CD4-positive, alpha-beta T cell (primary cell): ENCODE measurements at places on chromosomes 11 and 22. TPM values are rescaled to one million over a fixed set of nuclear protein-coding genes. Genes with fewer than 3 reads are reported as not detected.

DNA sequence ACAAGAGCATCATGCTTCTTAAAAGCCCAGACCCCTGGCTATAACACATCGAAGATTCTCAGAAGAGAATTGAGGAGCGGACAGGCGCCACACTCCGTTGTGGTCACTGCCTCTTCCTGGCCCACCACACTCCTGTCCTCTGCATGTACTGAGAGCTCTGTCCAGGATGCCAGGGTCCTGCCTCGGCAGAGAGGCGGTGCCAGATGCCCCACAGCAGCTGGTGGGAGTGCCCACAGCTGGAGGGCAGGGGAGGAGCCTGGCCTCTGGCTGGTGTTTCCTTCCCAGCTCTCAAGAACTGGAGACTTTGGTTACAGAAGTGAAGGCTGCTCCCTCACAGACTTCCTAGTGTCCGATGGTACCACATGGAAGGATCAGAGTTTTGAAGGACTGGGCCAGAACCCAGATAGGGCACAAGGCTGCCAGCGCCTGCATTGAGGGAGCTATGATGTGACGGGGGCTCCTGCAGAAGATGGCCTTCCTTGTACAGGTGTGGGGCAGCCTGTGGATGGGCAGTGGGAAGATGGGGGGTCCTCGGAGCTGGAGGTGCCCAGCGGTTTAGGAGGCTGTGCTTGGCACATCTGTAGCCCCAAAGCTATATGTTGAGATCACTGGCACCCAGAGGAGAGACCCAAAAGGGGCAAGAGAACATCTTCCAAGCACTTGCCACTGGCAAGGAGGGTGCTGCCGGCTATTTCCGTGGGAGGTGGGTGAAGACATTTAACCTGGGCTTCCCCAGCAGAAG lies 19.4 kb downstream of the RSPH14 start:
- no peak for DNase-seq

GRCh38 chr11:43579171-43579918 lies 101.2 kb upstream of the HSD17B12 start:
- DNase-seq = no peak

TCN1 gene
- total RNA-seq = not detected

ASCL2 gene
- total RNA-seq = not detected

GRCh38 chr11:36222831-36223635 lies 66.2 kb downstream of the COMMD9 start:
- no peak for DNase-seq

ACRV1 gene
- not detected for total RNA-seq

IRAG1 gene
- total RNA-seq = not detected

DNA sequence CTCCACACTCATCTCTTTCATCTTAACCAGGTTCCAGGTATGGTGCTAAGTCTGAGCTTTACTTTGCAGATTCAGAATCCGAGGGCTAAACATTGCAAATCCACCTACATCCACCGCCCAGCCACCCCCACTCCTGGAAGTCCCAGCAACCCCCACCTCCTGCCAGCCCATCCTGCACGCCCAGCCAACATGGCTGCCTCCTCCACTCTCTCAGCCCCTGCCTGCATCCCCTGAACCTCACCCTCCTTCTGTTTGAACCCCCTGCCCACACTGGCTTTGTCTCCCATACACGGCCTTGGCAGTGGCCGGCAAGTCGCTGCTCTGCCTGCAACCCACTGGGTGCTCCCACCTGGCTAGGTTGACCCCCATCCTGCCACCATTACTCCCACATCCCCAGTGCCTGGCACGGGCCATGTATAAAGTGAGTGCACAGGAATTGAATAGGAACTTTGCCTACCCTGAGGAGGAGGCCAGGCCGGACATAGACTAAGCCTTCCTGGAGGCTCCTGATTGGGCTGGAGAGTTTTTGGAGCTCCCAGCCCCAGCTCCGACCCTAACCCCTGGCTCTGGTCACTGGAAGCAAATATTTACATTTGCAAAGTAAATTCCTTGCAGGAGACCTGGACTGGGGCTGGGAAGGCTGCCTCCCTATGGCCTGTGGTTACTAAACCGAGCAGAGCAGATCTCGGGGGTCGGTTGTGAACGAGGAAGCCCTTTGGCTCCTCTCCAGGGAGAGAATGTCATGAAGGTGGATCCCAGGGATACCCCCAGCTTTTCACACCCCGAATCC lies 14.4 kb downstream of the EMID1 start:
- DNase-seq = no peak

GRCh38 chr11:114077482-114078305 lies 18.2 kb downstream of the ZBTB16 start:
- peak; percentile 40 for DNase-seq

DNA sequence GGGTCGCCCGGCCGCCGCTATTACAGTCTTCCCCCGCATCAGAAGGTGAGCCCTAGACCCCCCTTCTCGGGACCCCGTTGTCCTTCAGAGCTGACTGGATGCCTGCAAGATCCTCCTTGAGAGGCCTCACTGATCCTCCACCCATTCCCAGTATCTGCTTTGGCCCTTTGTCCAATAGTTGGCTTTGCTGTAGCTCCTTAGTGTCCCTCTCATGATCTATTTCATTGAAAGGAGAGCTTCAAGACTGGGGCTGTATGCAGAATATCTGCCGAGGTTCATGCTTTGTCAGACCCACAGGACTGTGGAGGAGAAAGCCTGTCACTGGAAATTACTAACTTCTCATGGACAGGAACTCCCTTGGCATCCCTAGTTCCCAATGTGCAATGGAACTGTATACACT lies 499 bp downstream of the DLAT start:
- DNase-seq = no peak

GRCh38 chr11:124085997-124086846 lies 29.0 kb upstream of the VWA5A start:
- DNase-seq = no peak

SCUBE1 gene
- total RNA-seq = not detected

TRIM48 gene
- total RNA-seq = not detected

OR5A1 gene
- not detected for total RNA-seq

- DNase-seq = no peak
Observed at GRCh38 chr22:25373961-25374360, 154.5 kb downstream of the CRYBB2 start.

TRIM49 gene
- total RNA-seq = not detected

GRCh38 chr11:93746101-93746500 lies 4.6 kb downstream of the C11orf54 start:
- DNase-seq = no peak

DNA sequence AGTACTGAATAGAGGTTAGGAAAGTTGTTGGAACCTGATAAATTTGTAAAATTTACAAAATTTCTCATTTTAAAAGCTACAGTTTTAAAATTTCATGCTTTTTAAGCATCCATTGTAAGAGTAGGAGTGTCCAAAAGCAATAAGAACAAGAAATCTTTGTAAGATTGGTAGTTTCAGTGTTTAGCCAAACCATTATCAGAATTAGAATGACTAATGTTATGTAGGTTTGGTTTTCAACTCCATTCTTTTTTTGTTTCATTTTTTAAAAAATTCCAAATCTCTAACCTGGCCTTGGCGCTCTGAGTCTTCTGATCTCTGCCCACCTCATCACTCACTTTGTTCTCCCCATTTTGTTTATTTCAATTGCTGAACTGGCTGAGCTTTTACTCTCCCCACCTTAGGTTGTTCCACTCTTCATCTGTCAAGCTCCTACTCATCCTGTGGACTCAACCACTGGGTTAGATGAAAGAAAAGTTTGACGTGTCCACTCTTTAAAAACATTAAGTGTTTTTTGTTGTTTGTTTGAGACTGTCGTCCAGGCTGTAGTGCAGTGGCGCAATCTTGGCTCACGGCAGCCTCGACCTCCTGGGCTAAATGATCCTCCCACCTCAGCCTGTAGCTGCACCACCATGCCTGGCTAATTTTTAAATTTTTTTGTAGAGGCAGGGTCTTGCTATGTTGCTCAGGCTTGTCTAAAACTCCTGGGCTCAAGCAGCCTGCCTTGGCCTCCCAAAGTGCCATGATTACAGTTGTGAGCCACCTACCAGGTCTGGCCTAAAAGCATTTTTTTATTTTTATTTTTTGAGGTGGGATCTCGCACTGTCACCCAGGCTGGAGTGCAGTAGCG lies 14.0 kb downstream of the EP300 start:
- no peak for DNase-seq

SPDYC gene
- total RNA-seq = not detected

- no peak for DNase-seq
Observed at GRCh38 chr11:92558323-92558722, 333.7 kb downstream of the FAT3 start.

POTEH gene
- total RNA-seq = not detected

TRPM5 gene
- total RNA-seq = 1.3 TPM

- no peak for DNase-seq
Observed at GRCh38 chr11:9615031-9615451, 41.6 kb downstream of the WEE1 start.

DNA sequence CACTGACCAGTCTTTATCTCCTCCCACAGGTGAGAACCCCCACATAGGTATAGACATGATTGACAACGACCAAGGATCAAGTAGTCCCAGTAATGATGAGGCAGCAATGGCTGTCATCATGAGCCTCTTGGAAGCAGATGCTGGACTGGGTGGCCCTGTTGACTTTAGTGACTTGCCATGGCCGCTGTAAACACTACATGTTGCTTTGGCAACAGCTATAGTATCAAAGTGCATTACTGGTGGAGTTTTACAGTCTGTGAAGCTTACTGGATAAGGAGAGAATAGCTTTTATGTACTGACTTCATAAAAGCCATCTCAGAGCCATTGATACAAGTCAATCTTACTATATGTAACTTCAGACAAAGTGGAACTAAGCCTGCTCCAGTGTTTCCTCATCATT lies 76.5 kb downstream of the BTBD10 start:
- no peak for DNase-seq

CDC42BPG gene
- total RNA-seq = 6.9 TPM

- DNase-seq = no peak
Observed at GRCh38 chr11:4960877-4961276, 5.4 kb upstream of the OR51A2 start.

- no peak for DNase-seq
Observed at GRCh38 chr11:104151404-104152204, 12.3 kb downstream of the PDGFD start.

ACR gene
- not detected for total RNA-seq

GRCh38 chr11:34478845-34479663 lies 34.5 kb downstream of the ELF5 start:
- no peak for DNase-seq

DNA sequence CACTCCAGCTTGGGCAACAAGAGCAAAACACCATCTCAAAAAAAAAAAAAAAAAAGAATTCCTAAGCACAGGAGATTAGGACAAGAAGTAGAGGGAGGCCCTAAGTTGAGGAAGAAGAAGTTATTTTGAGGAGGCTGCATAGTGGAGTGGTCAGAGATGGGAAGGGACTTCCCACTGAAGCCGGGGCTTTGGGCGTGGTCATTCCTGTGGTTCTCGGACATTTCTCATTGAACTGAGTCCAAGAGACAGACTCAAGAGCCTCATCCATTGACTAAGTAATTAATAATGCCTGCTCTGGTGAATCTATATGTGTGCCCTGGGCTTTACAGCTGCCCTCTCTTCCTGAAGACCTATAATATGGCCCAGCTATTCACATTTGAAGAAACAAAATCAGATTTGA lies 53.2 kb upstream of the FTH1 start:
- DNase-seq = no peak

IL18BP gene
- total RNA-seq = 16.8 TPM

FAM227A gene
- total RNA-seq = 0.34 TPM

DNA sequence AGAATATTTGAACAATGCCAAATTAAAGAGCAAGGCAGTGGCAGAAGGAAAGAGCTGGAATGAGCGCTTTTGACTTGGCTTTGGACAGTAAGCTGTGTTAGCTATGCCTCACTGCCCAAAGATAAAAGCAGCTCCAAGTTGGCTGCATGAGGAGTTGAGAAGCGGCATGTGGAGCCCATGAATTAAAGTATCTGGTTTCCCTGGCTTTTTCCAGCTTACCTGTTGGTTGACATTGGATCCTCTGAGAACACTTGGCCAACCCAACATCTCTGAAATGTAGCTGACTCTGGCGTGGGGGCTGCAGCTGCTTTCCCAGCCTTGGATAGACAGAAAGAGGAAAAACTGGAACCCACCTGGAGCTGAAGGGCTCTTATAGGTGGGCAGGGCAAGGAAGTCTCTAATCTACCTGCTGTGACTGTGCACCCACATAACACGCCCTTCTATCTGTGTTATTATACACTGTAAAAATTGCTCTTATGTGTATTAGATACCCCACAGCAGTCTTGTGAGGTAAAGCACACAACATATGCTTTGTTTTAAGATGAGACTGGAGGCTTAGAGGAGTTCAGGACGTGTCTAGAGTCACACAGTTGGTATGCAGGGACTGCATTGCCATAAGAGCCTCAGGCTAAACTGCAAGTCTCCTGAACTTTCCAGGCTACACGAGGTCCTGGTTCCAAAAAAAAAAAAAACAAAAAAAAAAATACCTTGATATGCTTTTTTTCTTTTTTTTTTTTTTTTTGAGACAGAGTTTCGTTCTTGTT lies 5.8 kb downstream of the UBASH3B start:
- no peak for DNase-seq

SCN2B gene
- not detected for total RNA-seq

GRCh38 chr22:20656902-20657836 lies 116.7 kb upstream of the SERPIND1 start:
- DNase-seq = no peak

TRIM51 gene
- total RNA-seq = not detected

DNA sequence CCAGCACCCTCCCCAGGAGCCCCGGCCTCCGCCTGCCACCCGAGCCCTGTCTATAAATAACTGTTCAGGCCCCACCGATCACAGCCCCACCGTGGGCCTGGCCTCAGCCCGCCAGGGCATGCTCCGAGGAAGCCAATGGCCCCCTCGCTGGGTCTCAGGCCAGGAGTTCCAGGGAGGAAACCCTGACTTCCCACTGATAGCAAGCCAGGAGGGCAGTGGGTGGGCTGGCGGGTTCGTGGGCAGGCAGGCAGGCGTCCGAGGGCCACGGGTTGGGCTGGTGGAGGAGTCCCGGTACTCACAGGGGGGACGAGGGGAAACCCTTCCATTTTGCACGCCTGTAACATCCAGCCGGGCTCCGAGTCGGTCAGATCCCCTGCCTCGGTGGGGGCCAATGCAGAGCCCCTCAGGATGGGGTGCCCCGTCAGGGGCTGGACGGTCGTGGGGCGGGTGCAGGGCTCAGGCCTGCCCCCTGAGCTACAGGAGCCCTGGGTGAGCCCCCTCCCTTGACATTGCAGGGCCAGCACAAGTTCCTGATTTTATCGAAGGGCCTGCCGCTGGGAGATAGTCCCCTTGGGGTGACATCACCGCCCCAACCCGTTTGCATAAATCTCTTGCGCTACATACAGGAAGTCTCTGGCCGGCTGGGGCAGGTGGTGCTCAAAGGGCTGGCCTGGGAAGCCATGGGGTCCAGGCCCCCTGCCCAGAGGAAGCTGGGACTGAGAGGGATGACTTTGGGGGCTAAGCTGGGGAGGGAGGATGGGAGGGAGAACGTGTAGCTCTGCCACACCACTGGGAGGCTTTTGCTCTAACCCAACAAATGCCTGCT lies at the start of gene SPI1:
Gene SPI1 (minus strand): TSS at position 538 of the 826 bp plus-strand sequence. CDS start 194 bp downstream, at position 344.
- DNase-seq = peak; percentile 64
